ENCODE measurements at places on chromosomes 5 and 9.

- DNase-seq: no peak
Measured at GRCh38 chr5:164868761-164869160, 1363.3 kb downstream of the MAT2B start.

DNA sequence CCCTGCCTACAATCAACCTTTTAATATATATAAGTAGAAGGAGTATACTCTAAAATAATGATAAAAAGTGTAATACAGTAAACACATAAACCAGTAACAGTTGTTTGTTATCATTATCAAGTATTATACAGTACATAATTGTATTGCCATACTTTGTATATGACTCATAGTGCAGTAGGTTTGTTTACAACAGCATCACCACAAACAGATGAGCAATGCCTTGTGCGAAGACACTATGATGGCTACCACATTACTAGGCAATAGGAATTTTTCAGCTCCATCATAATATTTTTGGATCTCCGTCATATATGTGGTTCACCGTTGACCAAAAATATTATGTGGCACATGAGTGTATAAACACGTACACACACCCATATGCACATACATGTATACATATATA lies 69.7 kb upstream of the APC start:
- DNase-seq: no peak

DNA sequence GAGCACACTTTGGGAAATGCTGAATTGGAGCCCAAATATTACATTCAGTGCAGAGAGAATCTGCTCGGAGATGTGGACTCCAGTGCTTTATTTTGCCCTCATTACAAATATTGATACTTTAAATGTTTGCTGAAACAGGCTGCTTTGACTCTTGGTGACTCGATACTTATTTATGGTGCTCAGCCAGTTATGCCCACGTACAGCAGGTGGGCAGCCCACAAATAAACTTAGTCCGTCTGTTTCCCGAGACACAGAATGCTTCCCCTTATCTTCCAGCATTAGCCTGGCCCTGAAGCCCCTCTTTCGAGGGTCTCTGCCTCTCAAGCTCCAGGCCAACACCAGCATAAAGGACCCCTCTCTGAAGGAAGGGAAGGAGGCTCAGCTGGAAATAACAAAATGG lies 158.7 kb downstream of the SMARCA2 start:
- DNase-seq: no peak

- no peak for DNase-seq
Measured at GRCh38 chr9:87519461-87519860, 21.8 kb downstream of the DAPK1 start.

DNA sequence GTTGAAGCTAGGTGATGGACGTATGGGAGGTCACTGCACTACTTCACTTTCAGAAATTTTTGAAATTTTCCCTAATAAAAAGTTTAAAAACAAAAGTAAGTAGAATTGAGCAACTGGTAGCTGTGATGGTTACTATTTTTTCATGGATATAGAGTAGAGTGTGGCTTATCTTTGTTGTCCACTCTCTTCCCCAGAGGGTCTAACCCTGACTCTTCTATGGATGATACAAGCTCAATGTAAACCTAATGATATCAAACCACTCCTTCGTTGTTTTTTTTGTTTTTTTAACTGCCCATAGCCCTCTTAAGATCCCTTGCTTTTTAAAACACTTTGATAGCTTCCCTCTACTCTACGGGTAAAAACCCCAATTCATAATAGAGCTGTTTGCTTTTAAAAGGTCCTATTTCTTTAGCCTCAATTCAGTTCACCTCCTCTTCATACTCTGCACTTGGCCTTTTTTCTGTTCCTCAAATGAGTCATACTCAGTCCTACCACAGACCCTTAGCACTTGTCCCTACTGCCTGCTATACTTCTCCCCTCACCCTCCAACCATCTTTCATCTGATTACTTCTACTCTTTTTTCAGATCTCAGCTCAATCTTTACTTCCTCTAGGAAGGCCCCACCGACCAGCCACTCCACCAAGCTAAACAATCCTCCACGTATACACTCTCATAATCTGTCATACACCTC lies 2.6 kb downstream of the HDAC3 start:
- no peak for DNase-seq

- no peak for DNase-seq
Measured at GRCh38 chr9:87263291-87263690, 234.4 kb upstream of the DAPK1 start.

DNA sequence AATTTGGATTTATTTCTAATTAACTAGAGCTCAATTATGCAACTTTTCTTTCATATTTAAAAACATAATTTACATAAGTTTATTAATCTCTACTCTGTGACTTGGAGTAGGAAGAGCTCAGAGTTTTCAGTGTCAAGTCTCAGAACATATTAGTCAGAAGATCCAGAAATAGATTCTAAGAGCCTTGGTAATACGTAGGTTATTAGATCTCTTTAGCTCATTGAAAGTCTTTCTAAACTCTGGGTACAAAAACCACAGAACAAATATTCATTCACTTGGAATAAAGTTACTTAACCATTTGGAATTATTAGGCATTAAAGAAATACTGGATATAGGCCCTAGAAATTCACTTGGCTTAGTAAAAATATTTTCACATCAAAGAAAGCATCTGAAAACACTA lies 26.3 kb upstream of the ISCA1 start:
- DNase-seq: no peak

DNA sequence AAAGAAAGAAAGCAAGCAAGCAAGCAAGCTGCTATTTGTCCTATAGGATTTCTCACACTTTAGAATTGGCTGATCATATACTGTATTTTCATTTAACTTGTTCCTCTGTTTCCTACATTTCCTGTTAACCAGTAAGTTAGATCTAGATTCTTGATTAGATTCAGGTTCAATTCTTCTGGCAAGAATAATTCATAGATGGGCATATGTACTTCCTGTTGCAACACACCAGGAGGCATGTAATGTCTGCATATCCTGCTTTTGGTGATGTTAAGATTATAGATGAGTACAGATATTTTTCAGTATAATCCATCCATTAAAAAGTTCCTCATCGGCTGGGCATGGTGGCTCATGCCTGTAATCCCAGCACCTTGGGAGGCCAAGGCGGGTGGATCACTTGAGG lies 10.8 kb upstream of the KIF27 start:
- DNase-seq: peak; percentile 65

DNA sequence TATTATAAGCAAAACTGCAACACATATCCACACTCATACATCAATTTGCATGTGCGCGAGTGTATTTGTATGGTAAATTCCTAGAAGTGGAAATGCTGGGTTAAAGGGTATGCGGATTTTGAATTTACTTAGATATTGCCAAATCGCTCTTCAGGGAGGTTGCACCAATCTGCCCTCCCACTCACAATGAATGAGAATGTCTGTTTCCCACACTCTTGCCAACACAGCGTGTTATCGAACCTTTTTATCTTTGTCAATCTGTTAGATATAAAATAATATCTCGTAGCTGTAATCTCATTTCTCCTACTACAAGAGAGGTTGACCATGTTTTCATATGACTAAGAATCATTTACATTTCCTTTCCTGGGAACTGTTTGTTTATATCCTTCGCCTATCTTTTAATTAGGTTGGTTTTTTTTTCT lies 35.7 kb downstream of the LHX2 start:
- no peak for DNase-seq

GRCh38 chr9:14932231-14932630 lies 22.0 kb upstream of the FREM1 start:
- no peak for DNase-seq

- no peak for DNase-seq
Measured at GRCh38 chr5:127826011-127826410, 122.8 kb downstream of the CCDC192 start.

GRCh38 chr5:116456036-116456435 lies 118.6 kb downstream of the SEMA6A start:
- no peak for DNase-seq

DNA sequence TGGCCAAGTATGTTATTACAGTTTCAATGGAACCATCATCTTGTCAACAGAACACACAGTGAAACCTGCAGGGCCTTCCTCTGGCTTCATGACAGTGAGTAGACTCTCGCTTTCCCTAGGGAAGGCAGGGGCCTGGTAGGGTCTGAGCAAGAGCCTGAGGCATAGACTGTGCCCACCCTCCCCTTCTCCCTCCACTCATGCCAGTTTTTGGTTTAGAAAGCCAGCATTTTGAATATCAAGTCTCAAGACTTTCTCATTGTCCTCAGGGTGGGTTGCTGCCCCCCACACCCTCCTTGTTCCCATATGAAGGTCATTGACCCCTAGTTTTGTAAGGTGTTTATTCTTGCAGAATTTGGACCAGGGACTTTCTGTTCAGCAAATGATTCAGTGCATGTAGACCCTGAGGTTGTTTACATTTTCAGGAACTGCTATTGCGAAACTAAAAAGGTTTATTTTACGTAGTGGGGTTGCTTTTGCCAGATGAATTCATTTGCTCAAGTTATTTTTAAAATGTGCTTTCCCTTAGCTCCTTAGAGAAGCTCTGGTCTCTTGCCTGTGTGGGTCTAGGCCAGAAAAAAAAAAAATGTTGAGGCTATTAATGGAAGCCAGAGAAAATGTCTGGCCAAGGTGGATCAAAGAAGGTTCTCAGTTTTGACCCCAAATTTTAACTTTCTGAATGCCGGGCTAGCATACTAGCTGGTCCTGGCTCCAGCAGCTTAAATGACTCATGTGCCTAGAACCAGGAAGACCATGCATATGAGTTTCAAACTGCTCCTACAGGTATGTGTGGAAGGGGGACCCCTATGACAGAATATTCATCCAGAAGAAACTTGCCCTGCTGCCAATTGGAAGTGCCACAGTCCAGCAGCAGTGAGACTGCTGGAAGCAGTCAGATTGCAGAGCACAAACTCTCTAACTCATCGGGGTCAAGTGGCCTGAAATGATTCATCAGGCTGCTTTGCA lies 10.1 kb upstream of the MOB3B start:
- DNase-seq: no peak

- DNase-seq: no peak
Measured at GRCh38 chr5:63524281-63524680, 438.0 kb downstream of the HTR1A start.

DNA sequence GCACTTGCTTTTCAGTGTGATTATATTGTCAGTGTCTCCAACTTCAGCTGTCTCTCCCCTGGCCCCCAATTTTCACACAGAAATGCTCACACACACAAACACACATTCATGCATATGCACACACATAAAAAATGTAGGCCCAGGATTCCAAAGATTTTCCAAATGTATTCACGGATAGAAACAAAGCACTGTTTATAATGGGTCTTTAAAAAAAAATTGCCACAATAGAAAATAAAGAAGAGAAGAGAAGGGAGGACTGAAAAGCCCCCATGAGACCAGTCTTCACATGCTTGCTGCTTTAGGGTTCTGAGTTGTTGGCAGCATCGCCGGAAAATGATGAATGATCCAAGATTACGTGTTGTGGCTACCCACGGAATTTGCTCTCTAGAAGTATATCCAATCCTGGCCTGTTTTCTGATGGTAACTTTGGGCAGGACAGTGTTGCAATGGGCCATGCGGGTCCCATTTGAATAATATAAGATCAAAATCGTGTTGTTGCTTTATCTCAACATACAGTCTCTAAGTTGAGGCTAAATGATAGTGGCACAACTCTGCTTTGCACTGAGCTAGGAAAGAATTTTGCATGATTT lies 36.2 kb upstream of the ACO1 start:
- no peak for DNase-seq

- no peak for DNase-seq
Measured at GRCh38 chr9:109815366-109815947, 35.5 kb downstream of the PALM2AKAP2 start.

DNA sequence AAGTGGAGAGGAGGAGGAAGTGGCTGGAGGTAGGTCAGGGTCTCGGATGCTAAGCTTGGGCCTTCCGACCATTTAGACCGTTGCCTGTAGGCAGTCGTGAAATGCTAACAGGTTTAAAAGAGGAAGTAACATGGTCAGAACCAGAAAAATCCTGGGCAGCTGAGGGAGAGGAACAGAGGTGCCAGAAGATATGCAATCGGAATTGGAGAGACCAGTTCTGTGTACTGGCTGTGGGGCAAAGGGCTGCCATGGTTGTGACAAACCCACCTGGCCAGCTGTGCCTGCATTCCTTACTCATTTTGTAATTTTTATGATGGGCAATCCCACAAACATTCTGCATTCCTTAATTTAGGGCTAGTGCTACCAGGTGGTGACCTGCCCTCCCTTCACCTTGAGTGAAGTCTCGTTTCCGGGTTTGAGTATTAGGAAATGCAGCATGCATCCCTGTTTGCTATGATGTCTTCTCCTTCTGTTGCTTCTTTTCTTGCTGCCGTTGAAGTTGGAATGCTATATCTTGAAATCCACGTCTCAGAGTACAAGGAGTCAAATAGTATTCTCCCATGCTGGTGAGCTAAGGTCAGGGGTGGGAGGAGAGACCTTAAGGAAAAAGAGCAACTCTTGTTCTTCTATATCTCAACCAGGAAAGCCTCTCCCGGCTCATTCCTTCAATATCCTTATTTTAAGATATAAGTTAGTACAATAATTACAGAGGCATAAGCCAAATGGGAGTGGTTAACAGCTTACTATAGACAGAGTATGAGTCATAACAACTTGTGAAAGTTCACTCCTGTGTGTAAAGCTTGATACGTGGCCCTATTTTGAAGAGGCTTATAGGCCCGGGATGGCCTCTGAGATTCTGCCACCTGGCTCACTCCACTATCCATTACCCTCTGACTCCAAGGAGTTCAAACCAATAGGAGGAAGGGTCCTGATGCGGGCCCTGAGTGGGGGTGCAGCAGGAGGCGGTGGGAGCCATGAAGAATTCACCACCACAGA lies 37.0 kb downstream of the B4GALT1 start:
- no peak for DNase-seq

DNA sequence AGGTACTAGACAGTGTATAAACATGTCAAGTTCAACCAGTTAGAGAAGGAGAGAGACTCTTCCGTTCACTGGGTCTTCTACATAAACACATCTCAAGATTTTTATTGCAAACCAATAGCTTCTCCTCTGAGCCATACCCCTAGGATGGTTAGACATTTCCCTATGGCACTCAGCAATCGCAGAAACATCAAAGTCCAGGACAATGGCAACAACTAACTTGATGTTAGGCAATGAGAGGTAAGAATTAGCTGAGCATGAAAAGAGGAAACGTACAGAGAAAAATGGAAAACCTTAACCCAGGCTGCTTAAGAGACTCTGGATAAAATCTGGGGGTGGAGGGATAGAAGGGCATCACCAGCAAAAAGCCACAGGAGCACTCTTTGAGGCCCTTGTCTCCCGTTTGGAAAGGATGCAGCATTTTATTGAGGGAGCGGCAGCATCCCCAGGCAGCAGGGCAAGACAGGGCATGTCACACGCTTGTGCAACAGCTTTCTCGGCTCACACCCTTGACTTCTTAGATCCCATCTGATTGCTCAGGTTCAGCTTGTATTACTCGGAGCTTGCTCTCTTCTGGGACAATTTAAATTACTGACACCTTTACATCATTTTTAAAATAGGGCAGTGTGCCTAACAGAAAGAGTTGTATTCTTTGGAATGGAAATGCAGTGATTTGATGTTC lies 8.6 kb upstream of the PSAT1 start:
- DNase-seq: no peak

Data from SK-N-MC (cell line).